Activated CD4-positive, CD25-positive, alpha-beta regulatory T cell (primary cell): ENCODE measurements at places on chromosomes 4 and X.

DNA sequence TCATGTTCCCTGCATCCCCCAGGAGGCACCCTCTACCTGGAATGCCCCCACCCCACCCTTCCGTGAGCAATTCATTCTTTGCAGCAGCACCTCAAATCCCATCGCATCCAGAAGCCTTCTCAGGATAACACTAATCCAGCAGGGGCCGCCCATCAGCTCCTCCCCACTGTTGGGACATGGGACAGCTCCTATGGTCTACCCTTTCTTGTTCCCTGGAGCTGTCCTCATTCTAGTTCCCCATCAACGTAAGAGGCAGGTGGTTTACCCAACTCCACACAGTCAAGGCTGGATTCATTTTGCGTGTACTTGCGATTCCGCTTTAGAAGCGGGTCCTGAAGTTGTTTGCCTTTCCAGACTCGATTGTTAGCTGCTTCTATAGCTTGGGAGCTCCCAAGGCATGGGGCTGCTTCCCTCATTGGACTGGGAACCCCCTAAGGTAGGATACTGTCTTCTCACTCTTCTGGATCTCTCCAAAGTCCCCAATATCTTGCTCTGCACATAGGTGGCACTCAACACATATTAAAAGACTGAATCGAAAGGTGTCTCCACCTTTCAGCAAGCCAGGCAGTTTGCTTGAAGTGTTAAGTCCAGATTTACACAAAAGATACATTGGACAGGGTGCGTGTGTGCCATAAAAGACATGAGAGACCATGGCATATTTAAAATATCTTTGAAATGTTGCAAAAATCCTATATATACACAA, 942 bp upstream of the APLN start:
- no peak for DNase-seq

GRCh38 chrX:150219374-150220185, 143.5 kb upstream of the MAMLD1 start:
- DNase-seq = no peak

GRCh38 chr4:99615170-99615820, 40.7 kb downstream of the MTTP start:
- no peak for DNase-seq

- no peak for DNase-seq
These were observed 190.2 kb downstream of the SCFD2 start for GRCh38 chr4:53175640-53176039.

DNA sequence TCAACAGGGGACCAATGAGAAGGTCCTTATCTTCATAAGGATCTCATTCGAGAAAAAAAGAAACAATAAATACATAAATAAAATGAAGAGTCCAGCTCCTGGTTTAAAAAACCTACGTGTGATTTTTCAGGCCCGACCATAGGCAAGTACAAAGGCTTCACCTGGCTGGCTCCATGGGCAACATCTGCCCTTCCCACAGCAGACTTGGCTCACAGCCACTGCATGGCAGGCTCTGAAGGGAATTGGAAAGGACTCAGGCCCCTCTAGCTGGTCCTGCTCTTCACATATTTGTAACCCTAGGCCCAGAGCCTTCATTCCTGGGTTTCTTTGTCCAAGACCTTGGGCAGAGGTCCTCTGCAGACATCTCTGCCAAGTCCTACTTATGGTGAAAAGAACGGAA, 228.1 kb downstream of the QDPR start:
- no peak for DNase-seq

DNA sequence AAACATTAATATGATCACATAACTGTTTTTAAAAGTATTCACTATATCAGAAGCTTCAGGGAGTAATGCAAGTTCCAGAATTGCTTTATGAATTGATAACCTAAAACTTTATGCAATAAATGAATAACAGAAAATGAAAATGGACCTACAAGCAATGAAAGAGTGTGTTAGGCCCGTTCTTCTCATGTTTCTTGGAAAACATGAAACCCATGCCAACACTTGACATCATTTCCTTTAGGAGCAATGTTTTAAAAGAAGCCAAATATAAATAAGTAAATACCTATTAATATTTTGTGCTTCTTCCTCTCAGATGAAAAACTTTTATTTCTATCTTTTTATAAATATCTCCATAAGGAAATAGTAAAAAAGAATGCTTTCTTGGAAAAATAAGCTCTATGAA, 123.0 kb upstream of the GALNT7 start:
- DNase-seq = no peak

GRCh38 chrX:16444353-16444752, 205.6 kb upstream of the S100G start:
- no peak for DNase-seq

DNA sequence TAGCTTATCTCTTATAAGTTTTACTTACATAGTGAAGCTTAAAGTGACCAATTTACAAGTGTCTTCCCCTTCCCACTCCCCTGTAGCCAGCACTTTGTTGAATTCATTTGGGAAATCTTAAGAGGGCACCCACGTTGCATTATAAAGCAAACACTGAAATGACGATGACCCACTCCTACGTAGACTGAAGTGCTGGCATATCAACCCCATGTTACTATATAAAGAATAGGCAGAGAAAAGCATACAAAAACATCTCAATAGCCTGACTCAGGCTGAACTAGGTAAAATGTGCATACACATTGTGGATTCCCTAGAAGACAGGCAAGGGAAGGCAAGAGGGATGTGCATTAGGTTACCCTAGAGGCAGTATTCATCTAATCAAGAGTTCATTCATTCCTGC, 313.4 kb downstream of the TENM3 start:
- no peak for DNase-seq

DNA sequence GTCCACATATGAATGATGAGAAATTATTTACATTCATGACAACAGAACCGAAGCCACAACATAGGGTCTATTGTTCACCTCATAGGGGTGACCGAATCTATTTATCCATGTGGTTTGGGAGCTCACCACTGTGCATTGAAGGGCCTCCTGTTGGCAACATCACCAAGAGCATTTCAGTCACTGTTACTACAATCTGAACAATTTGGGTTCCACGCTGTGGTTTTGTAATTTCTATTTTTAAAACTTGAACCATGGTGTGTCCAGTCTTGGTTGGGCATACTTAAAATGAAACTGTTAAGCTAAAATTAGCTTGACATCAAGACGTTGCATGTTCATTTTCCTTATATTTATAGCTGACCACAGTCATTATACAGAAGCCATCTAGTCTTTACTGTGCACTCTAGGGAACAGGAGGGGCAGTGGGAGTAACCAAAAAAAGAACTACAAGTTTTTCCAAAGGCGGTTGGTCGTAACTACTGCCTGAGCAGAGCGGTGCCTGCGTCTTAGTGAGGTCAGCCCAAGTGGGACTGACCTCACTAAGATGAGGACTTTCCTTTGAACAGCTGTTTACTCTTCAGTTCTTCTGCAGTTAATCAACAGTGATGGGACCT, 192.1 kb downstream of the SPRY1 start:
- no peak for DNase-seq

DNA sequence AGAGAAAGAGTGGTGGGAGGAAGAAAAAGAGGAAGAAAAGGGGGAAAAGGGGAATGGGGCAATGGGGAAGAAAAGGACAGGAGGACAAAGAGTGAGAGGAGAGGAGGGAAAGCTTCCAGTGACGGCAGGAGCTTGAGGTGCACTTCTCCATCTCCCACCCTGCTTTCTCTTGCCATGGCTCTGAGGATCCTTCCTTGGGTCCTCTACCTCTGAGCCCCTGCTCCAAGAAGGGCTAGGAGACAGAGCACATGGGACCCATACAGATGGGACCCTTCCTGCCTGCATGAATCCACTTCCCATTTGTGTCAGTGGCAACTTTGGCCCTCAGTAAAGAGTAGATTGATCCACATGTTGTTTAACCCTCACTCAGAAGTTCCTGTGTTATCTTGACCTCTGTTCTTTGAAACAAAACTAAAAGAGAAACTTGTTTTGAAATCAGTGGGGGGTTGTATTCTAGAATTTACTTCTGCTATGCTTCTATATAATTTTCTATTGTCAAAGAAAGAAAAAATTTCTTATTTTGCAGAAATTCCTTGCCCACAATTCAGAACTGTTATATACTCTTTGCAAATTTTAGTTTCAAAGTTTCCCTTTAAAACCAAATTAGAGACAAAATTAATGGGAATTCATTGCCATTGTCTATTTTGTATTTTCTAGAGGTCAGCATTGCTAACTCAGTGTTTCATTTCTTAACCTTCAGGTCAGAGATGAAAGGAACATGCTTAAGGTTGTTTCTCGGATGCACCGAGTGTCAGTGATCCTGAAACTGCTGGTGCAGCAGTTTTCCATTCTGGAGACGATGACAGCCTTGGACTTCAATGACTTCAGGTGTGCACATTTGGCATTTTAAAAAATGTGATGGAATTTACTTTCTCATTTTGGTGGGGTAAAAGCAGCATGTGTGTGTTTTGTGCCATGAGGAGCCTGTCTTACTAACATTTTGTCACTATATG, 5.0 kb downstream of the TDO2 start:
- no peak for DNase-seq

- no peak for DNase-seq
These were observed 233.9 kb upstream of the MAB21L2 start for GRCh38 chr4:150348079-150348478.

DNA sequence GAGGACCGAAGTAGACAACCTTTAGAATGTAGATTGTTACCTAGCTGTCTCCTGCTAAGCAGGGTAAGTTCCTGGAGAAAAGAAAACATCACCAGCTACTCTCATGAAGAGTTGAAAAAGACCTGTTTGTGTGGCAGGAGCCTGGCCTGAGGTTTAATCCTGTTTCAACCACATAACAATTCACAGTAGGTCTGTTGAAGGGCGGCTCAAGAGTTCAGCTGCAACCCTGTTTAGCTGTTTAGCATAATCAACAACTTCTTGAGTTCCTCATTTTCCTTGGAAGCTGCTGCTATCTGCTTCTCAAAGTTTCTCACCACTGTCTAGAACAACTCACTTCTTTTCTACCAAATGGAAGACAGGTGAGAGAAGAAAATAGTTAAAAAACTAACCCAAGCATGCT, 170.4 kb upstream of the TET2 start:
- no peak for DNase-seq
